ENCODE measurements at places on chromosomes 7 and 10.

GRCh38 chr7:152579070-152579469, 96.9 kb downstream of the XRCC2 start:
- no peak for DNase-seq

DNA sequence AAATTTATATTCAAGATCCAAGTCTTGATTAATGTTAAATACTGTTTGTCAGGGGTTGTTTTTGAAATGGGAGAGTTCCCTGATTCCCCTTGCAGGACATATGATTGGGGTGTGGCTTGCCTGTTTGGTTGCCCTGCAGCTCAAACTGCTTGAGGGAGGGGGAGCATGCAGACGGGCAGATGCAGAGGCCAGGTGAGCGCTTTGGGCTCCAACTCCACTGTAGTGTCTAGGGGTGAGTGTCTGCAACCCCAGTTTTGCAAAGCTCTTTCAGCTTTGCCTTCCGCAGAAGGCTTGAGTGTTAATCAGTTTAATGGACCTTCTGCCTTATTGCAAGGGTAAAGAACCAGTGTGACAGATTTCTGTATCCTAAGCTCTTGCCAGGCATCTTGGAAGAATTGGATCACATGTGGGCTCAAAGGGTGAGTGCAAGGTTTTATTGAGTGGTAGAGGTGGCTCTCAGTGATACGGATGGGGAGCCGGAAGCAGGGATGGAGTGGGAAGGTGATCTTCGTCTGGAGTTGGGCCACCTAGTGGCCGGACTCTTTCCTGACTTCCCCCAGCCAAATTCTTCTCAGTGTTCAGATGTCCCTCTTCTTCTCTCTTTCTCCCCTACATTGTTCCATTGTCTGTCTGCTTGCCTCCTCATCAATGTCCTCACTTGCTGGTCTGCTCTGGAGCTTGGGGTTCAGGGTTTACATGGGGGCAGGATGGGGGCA, 479.7 kb downstream of the ATRNL1 start:
- no peak for DNase-seq

- no peak for DNase-seq
These were observed 159.1 kb downstream of the DGKI start for GRCh38 chr7:137687556-137688265.

DNA sequence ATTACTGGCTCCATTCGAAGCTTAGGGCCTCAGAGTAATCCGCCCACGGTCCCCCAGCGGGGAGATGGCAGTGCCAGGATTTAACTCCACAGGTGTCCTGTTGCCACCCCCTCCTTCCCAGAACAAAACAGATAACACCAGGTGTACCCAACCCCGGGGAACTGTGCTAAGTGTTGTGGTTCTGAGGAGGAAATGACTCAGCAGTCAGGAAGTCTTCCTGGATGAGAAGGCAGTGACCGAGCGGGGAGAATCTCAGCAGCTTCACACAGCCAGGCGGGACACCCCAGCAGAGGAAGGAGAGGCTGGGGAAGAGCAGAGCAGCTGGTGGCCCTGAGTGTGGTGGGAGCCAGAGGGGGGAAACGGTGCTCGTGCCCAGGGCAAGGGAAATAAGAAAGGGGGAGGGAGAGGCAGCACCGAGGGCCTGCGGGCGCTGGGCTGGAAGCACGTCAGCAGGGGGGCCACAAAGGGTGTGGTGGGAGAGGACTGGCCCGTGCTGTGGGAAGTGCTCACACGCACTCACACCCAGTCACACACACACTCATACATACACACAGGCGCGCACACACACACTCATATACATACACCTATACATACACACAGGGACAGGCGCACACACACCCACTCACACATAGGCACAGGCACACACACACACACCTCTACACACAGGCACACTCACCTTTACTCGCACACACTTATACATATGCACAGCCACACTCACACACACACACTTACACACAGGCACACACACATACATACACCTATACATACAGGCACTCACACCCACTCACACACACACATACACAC, 59.8 kb upstream of the CHST15 start:
- no peak for DNase-seq

DNA sequence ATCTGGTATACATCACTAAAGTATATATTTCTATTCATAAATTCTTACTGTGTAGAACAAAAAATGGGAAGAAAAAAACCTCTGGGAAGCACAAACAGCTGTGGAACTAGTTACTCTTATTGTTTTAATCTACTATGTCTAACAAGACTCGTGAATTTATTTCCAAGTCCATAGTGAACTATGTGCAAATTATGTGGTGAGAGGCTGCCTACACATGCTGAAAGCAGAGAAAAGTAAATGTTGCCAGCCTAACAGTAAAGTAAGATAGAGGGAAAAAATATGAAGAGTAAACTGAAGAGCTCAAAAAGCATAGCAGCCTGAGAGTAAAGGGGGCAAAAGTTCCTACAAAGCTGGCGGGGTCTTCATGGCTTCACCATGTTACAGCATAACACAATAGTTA, 3.0 kb downstream of the GDI2 start:
- DNase-seq = no peak

- DNase-seq = no peak
These were observed 1.7 kb upstream of the FUOM start for GRCh38 chr10:133359554-133359971.
